ENCODE measurements at places on chromosomes 5 and 9. TPM values are rescaled to one million over a fixed set of nuclear protein-coding genes. Genes with fewer than 3 reads are reported as not detected.

CCDC183 gene
- polyA plus RNA-seq: 3.8 TPM

DNA sequence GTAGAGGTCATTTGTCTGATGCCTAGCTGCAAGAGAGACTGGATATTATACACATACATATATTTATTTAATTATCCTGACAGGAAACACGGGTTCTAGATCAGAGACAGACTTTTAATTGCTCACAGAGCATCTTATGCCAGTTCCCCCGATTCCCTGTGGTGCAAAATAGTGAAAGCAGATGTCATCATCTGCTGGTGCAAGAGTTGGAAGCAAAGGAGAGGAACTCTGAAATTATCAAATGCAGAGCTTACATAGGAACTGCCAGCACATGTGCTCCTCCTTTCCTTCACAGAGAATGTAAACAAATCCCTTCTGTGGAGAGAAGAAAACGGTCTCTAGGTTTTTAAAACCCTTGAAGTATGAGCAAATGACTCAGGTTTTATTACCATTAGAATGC is 69.3 kb downstream of the DTWD2 start:
- no peak for DNase-seq

GRCh38 chr9:110830495-110830894 is 161.9 kb downstream of the MUSK start:
- no peak for DNase-seq

CORO2A gene
- polyA plus RNA-seq: 0.09 TPM

TARS1 gene
- 62.6 TPM for polyA plus RNA-seq

FOXD4L6 gene
- not detected for polyA plus RNA-seq

- DNase-seq: no peak
Measured at GRCh38 chr5:90868799-90869198, 310.2 kb downstream of the ADGRV1 start.

GRCh38 chr9:136460772-136461325 is 21.2 kb upstream of the INPP5E start:
- peak; percentile 34 for DNase-seq

Measured in right cardiac atrium (tissue), 5 donors.